Adipocyte (in vitro differentiated cells): ENCODE measurements at places on chromosomes 1 and 21.

GRCh38 chr1:200118779-200119505 is 91.4 kb downstream of the NR5A2 start:
- no peak for DNase-seq

GRCh38 chr1:185450917-185451316 is 133.9 kb upstream of the IVNS1ABP start:
- DNase-seq: no peak

GRCh38 chr1:110675060-110675791 is 486 bp upstream of the KCNA3 start:
- no peak for DNase-seq

DNA sequence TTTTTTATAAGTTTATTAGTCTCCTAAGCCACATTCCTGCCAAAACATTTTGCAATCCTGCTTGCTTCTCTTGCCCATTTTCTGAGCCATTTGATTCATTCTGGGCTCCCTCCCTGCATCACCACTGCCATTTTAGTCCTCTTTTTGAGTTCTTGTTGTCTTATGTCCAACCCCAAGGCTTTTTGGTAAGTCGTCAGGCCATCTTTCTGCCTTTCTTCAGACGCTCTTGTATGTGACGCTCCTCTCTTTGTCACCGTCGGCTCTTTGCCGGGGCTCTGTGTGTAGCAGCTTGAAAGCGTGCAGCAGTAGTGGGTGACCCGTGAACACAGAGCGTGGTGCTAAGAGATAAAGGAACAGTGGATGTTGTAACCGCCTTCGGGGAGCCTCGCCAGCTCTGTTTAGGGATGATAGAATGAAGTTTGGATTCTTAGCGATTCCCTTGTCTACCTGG is 14.6 kb downstream of the HUNK start:
- DNase-seq: peak; percentile 15

GRCh38 chr1:209527372-209527771 is 56.1 kb upstream of the CAMK1G start:
- peak; percentile 28 for DNase-seq

DNA sequence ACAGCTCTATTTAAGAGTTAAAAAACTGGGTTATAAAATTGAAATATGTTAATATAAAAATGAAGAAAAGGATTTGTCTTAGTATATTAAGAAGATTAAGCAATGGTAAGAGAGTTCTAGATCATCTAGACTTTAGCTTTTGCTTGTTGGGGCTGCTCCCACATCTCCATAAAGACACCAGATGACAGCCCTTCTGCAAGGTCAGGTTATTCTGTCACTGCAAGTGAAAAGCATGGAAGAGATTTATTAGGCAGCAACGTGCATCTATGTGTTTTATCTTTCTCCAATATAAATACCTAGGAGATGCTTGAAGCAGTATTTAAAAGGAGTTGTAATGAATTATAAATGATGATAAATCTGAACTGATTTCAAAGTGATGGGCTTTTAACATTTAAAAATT is 1560.4 kb downstream of the AMY1C start:
- DNase-seq: no peak

DNA sequence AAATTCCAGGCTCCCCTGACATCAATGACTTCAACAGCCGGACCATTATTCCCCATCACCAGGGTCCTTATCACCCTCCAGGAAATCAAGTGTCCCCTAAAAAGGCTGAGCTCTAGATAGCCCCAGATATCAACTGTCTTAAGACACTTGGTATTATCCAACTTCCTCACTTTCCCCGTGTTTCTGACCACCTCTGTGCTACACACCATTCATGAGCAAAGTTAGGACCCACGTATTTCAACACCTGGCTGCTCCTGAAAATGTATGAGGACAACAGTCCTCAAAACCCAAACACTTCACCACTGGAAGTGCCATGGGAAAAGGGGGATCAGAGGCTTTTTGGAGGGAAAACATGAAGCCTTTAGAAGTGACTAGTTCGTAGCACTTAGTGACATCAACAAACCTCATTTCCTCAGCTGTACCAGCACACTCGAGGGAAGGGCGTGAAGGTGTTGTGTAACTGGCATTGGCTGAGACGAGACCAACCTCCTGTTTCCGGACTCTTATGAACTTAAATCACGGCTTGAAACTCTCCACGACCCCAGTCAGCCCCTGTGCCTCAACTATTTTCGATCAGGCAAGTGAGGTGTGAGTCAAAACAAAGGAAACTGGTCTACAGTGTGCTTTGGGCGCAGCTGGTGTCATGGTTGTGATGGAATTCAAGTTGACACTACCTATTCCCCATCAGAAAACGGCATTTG is 4.1 kb upstream of the CHD5 start:
- DNase-seq: no peak

DNA sequence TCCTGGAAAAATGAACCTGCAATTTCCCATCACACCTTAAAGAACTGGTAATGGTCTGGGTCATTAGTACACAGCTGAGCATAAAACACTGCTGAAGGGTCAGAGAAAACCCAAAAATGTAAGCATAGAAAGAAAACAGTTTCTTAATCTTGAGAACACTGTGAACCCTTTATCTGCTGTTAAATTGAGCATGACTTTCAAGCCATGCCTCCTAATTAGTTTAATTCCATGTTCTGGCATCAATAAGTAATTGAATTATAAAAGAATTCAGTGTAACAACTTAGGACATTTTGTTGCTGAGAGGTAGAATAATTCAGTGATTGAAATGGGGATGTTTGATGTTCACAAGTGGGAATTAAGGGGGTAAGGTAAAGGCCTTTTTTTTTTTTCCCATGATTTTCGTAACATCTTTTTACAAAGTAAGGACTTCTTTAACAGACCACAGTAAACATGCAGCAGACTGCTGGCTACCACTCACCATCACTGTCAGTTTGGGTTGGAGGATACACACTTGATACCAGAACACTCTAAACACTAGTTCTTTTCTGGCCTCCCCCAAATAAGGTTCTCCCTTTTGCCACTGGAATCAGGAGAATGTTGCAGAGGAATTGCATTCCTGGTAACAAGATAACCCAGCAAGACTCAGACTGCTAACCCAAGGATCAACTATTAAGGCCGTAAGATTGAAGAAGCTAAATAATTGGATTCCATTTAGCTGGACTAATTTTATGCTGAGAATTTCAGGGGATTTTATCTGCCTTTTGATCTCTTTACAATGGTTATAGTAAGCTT is 3.0 kb downstream of the RWDD3 start:
- peak; percentile 20 for DNase-seq

- DNase-seq: peak; percentile 81
These were observed 14.0 kb downstream of the GTF2B start for GRCh38 chr1:88877382-88877825.

DNA sequence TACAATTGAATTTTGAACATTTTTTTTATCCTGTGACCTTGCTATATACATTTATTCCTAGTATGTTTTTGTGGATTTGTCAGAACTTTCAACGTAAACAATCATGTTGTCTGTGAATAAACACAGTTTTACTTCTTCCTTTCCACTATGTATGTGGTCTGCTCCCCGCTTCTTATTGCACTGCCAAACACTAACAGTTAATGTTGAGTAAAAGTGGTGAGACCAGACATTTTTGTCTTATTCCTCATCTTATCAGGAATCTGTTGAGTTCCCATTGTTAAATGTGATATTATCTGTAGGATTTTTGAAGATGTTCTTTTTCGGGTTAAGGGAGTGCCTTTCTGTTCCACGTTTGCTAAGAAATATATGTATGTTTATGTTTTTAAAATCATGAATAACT is 45.9 kb downstream of the CAMSAP2 start:
- no peak for DNase-seq

- DNase-seq: peak; percentile 6
These were observed 107.0 kb upstream of the TLR5 start for GRCh38 chr1:223249854-223250631.
